Posterior cingulate gyrus (tissue), 11 donors: ENCODE measurements at places on chromosomes 16 and 17.

GRCh38 chr17:80649200-80649644 lies 104.6 kb downstream of the RPTOR start:
- DNase-seq, result no peak

GRCh38 chr16:3518292-3518985 lies 17.6 kb downstream of the CLUAP1 start:
- DNase-seq, result no peak

DNA sequence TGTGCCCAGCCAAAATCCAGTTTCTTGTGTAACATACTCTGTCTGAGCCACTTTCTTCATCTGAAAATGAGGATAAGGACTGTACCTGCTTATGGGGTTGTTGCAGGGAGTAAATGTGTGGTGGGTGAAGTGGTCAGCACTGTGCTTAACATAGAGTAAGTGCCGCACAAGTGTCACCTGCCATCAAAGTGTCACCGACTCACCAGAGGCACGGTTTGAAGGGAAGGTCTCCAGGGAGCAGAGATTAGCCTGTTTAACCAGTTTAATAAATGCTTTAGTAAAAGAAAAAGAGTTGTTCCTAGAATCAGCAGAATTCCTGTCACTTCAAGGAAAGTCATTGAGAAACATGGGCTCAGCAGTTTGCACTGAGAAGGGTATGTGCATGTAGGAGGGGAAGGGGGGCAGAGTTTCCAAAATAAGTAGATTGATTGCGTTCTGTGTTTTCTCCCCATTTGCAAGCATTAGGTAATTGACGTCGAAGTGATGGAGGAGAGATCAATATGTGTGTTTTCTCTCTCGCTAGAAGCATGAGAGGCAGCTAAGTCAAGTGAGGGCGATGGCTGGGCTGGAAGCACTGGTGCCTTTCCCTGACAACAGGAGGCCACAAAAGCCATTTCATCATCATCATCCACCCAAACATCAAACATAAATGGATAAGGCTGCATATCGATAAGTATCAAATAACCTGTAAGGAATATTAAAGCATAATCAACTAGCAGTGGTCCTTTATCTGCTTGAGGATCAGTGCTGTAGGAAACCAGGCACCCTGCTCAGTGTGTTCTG lies 19.1 kb downstream of the FAM20A start:
- no peak for DNase-seq

DNA sequence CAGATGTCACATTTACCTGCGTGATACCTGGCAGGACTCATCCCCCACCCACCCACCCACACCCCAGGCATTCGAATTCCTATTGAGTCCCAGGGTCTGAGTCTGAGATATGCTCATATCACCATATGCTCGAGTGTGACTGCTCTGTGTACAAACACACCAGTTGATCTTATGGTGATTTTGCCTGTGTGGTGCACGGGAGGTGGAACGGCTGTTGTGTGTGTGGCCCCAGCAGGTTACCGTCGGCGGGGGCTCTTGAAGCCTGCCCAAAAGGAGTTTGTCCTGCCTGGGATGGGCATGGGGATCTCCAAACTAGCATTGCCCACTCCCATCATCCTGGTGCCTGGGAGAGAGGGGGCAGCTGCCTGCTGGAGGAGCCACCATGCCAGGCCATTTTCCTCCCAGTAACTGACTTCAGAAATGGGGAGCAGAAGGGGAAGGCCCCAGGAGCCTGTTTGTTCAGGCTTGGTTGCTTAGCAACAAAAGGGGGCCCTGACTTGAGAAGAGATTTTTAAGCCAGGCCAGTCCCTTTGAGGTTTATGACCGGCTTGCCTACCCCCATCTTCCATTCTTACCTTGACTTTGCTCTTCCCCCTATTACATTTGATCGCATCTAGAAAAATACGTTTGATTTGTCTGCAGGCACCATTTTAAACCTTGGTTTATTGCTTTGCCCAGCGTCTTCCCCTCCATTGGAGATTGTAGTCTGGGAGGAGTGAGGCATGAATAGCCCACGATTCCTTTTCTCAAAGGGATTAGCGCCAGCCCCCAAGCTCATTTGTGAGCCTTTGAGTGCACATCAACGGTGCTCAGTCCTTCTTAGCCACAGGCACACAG lies 217.7 kb downstream of the CCDC182 start:
- DNase-seq, result no peak

- no peak for DNase-seq
Observed at GRCh38 chr17:82237746-82238471, 9.1 kb downstream of the SLC16A3 start.
